ENCODE measurements at places on chromosomes 2 and 18.

DNA sequence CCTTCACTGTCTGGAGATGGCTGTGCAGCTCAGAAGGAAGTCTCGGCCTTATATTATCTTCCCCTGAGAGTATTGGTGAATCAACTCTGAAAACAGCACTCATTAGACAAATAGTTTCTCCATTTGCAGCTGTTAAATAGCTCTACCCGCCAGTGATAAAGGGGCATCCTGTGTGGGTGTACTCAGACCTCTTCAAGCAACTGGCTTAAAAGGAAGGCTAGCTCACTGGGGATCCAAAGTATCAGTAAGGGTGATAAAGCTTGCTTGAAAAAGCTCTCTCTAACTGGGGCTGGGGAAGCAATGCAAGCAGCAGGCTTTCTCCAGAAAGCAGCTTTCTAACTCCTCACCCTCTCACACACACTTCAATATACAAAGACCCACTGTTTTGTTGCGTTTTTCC lies 64.9 kb upstream of the PSMD14 start:
- DNase-seq: no peak

DNA sequence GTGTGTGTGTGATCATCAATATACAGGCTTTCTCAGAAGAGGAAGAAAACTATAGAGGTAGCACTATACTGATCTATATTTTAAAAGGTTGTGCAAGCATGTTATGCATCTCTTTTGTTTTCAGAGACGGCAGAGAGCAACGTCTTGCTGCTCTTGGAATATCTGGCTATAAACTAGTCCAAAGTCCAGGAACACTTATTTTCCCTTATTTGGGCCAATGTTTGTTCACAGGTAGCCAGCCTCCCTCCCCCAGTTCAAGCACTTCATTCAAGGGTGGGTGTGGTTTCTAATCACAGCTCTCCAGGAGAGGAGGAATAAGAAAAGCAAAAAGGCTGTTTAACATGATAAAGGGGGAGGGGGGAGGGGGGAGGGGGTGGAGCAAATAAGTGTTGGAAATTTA lies 4.2 kb downstream of the FZD5 start:
- DNase-seq: no peak

GRCh38 chr2:69993048-69993565 lies 31.7 kb upstream of the ASPRV1 start:
- DNase-seq: no peak

DNA sequence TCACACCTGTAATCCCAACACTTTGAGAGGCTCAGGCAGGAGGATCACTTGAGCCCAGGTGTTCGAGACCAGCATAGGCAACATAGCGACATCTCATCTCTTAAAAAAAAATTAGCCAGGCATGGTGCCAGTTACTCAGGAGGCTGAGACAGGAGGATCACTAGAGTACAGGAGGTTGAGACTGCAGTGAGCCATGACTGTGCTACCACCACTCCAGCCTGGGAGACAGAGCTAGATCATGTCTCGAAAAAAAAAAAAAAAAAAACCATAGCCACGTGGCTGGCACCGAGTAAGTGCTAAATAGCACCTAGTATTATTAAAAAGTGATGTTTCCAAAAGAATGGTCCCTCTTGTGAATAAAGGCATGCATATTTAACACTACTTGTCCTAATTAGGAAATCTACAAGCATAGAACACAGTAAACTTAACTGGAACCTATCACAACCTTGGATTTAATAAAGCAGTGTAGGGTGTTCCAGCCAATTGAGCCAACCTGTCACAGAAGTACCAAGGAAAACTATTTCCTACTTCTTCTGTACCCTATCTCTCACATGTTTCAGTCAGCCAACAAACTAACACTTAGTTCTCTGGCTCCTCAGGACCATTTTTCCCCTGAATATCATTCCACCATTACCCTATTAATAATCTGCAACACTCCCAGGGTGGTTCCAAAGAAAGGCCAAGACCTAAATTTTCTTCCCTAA lies 8.8 kb downstream of the RAB1A start:
- no peak for DNase-seq

DNA sequence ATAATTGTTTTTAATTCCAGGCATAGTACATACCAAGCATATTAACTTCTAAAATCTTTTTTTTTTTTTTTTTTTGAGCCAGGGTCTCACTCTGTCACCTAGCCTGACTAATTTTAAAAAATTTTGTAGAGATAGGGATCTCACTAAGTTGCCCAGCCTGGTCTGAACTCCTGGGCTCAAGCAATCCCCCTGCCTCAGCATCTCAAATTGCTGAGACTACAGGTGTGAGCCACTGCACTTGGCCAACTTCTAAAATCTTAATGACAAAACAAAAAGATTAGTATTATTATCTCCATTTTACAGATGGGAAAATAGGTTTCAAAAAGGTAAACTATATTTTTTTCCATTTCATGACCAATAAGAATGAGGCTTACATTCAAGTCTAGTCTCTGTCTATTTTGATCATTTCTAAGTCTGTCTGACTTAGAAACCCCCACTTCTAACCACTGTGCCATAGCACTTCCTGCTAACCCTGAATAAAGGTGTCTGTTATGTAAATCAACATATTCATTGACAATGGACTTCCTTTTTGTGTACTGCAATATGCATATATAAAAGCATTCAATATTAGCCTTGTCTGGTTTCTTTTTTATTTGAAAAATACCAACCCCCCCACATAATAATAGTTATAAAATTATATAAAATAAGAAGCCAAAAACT lies 28.7 kb upstream of the ZEB2 start:
- DNase-seq: no peak

DNA sequence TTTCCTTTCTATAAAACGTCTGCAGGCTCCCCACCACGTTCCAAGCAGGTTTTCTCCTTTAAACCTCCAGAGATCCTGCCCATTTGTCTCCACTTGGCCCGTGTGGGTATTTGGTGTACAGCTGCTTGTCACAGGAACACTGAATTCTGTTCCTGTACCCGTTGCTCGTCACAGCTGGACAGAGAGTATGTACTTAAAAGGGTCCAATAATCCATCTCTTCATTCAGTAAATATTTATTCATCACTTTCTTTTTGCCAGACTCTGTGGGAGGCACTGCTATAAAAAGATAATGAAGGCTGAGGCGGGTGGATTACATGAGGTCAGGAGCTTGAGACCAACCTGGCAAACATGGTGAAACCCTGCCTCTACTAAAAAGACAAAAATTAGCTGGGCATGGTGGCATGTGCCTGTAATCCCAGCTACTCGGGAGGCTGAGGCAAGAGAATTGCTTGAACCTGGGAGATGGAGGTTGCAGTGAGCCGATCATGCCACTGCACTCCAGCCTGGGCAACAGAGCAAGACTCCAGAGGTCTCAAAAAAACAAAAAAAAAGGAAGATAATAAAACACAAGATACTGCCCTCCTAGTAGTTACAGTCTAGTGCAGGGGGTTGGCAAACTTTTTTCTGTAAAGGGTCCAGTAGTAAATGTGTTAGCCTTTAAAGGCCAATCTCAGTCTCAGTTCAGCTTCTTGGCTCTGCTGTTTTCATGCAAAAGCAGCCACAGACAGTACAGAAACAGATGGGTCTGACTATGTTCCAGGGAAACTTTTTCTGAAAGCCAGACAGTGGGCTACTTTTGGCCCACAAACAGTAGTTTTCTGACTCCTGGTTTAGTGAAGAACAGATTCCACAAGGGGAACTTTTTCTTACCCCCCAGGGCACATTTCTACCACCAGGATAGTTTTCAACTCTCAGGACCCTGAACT lies 309.9 kb upstream of the RAB12 start:
- no peak for DNase-seq

DNA sequence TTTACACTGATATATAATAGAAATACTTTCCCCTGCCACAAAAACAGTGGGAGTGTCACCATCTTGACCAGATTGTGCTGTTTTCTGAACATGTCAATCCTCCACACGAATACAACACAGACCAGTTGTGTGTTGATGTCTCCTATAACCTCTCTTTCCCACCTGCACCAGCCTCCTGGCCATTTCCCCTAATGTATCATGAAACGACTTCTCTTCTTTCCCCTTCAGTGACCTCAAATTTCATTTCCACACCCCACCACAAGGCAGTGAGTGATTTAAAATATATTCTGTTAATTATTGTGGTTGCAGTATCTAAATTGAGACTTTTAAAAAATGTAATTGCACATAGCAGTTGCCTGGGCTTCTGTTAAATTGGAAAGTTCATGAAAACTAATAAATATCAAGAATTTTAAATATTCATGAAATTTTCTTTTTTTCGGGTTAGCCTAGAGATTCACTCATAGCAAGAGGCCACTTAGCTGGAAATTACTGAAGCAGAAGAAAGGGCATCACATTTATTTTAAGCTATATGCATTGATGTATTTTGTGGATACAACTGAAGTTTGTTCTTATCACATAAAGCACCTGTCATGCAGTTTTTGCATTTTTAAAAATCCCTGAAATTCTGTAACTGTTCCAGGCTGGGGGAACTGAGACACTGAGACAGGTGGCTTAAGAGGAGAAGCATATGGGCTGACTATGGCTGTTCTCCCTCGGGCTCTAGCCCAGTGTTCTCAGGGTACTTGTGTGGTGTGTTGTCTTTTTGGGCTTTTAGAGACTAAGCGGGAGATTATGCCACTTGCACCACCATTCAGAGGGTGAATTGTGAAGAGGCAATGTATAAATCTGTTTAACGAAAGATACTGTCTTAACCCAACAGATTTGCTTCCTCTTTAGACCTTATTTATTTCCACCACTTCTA lies 15.9 kb downstream of the FAM171B start:
- DNase-seq: no peak

- no peak for DNase-seq
Observed at GRCh38 chr2:138081225-138082073, 117.2 kb downstream of the HNMT start.

GRCh38 chr18:11750171-11750570 lies 61.1 kb downstream of the GNAL start:
- no peak for DNase-seq

DNA sequence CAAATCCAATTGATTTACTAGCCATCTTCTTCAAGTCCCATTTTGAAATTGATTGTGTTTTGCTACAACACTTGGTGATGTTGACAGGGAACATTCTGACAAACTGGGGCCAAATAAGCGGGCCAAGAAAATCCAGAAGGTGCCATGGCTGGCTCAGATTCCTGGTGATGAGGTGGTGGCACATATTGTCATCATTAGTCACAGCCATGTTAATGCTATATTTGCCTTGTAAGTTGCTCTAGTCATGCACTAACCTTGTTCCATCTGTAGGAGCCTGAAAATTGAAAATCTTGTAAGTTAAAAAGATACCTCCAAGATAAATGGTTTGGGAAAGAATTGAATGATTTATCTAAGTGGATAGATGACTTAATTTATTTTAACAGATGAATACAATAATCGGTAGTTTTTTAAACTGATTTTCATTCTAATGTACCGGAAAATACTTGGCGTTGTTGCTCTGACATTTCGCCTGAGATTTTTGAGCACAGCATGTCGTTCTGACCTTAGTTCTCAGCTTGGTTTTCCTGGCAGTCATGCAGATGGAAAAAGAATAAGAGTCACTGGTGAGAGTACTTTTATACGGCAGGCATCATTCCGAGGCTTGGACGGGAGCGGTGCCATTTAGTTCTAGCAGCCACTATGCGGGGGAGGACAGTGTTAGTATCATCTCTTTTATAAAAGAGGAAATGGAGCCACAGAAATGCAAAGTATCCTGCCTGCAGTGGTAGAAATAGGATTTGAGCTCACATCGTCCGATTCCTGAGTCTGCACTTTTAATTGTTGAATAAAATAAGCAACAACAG lies 133.9 kb downstream of the ZNF532 start:
- no peak for DNase-seq

DNA sequence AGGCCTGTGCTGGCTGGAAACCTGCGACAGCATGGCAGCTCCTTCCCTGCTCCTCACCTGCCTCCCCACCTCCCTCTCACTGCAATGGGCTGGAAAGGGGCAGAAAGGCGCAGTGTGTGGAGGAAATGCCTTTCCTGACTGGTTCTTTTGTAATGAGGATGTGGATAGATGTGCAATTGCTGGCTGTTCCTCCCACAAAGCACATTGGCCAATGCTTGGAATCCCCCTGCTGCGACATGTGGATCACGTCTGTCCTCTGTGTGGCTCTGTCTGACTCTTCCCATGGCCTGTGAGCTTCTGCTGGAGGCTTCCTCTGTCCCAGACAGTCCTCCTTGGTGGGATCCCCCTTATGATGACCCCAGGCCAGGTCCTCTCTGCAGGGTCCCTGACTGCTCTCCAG lies 172.5 kb downstream of the NCK2 start:
- DNase-seq: no peak

- no peak for DNase-seq
Observed at GRCh38 chr2:241968417-241968816, 98.9 kb downstream of the RTP5 start.

- DNase-seq: peak; percentile 27
Observed at GRCh38 chr2:216057688-216058193, 23.9 kb downstream of the PECR start.

- no peak for DNase-seq
Observed at GRCh38 chr2:157258520-157259326, 1.2 kb downstream of the GALNT5 start.

- DNase-seq: no peak
Observed at GRCh38 chr2:101223814-101224231, 28.9 kb upstream of the CNOT11 start.

- no peak for DNase-seq
Observed at GRCh38 chr2:72210470-72210869, 62.8 kb upstream of the CYP26B1 start.

- DNase-seq: no peak
Observed at GRCh38 chr2:193818801-193819499, 1624.2 kb upstream of the TMEFF2 start.

DNA sequence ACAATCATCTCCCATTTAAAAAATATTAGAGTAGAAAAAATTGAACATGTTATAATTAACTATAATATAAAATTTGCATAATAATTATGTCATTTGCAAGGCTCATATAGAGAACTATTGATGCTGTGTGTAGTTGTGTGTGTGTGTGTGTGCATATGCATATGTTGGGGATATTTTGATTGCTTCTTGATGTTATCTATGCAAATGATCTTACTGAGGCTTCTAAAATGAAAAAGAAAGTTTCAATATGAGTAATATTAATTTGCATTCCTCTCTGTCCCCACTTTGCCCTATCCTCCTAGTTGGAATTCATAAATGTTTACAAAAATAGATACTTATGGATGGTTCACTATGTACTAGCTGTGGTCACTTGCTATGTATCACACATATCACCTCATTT lies 523.3 kb downstream of the TRIB2 start:
- no peak for DNase-seq

GRCh38 chr18:13934676-13935075 lies 19.3 kb upstream of the MC2R start:
- no peak for DNase-seq
